Stimulated activated CD4-positive, alpha-beta T cell treated with anti-CD3 and anti-CD28 coated beads, Interleukin-4, amount 100 ng/mL, for 1 hour (primary cell): ENCODE measurements at places on chromosomes 4 and X.

GRCh38 chrX:129719268-129719667, 19.5 kb upstream of the XPNPEP2 start:
- DNase-seq: no peak

- DNase-seq: no peak
Measured at GRCh38 chr4:185783574-185783973, 28.4 kb downstream of the SORBS2 start.

DNA sequence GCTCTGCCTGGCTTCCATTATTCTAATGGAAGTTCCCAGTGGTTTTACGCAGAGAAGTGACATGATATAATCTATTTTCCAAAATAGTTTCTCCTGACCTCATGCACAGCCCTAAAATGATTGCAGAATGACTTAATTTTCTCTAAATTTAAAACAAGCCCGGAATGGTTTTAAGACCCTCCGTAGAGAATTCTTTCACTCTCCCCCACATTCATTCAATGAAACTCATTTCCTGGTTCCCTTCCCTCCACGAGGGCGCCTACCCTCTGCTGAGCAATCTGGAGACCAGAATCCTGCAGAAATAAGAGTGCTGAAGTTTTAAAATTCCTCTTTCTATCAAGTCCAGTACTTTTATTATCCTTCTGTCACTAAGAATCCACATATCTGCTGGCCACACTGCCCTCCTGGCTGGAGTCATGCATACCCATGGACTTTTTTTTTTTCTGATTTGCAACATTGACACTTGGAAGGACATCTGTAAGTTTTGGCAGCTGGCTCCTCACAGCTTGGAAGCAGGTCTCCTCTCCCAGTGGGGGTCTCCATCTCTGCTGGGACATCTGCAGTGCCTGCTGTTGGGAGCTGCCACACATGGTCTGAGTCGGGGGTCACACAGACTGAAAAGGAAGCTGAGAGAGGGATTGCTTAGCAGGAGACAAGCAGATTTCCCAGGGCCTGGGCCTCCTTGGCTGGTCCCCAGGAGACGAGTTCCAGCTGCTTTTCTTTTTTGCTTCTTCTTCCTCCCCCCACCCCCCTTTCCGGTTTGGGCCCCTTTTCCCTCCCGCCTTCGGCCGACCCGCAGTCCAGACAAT, 86.1 kb downstream of the SOWAHB start:
- DNase-seq: no peak

DNA sequence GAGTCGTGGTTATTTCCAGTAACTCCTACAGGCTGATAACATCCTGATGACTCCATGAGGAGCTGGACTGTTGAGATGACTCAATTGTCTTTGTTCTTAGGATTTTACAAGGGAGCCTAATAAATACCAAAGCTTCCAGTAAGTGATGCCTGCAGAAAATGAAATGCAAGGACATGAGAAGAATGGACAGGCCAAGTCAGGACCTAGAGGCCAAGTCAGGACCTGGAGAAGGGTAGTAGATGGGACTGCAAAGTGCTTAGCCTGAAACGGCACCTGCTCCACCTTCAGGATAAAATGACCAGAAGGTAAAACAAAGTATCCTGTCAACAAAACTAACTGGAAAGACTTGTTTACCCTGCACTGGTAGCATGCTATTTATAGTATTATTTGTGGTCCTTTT, 6.4 kb upstream of the SLC10A6 start:
- DNase-seq: no peak

DNA sequence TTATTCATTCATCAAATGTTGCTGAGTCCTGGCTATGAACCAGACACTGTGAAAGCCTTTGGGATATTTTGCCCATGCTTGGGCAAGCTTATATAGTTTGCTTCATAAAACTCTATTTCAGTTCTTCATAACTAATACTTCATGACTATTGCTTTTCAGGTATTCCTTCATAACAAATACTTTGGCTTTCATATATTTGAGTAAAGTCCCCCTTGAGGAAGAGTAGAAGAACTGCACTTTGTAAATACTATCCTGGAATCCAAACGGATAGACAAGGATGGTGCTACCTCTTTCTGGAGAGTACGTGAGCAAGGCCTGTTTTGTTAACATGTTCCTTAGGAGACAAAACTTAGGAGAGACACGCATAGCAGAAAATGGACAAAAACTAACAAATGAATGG, 1.7 kb upstream of the AFP start:
- DNase-seq: no peak

- DNase-seq: no peak
Measured at GRCh38 chr4:48489683-48490011, 405 bp upstream of the ZAR1 start.

GRCh38 chr4:134505511-134505910, 303.9 kb upstream of the PABPC4L start:
- DNase-seq: no peak

- no peak for DNase-seq
Measured at GRCh38 chr4:900721-901120, 31.4 kb downstream of the GAK start.

GRCh38 chrX:67607466-67607865, 63.6 kb downstream of the AR start:
- DNase-seq: no peak

GRCh38 chr4:168380290-168380689, 61.7 kb upstream of the DDX60 start:
- no peak for DNase-seq

DNA sequence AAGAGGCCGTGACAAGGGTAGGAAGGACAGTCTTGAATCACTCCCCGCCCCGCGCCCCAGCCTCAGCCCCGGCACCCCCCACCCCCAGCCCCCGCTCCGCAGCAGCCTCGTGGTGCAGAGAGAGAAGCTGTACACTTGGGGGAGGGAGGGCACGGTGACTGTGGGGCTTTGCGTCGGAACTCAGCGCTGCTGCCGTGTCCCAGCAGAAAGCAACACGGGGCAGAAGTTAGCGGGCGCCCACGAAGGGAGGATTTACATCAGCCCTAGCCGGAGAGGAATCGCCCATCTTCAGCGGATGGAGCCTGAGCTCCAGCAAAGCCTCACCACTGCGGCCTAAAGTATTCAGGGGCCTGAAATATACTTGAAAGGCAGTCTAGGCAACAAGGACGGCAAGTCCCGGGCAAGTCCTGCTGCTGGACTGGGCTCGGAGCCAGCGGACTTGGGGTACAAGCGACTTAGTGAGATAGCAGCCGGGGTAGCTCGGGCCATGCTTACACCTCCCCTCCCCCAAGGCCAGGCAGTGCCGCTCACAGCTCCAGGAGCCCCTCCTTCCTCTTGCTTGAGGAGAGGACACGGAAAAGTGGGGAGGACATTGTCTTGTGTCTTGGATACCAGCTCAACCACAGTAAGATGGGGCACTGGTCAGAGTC, 18.5 kb upstream of the OPN1LW start:
- peak; percentile 5 for DNase-seq

DNA sequence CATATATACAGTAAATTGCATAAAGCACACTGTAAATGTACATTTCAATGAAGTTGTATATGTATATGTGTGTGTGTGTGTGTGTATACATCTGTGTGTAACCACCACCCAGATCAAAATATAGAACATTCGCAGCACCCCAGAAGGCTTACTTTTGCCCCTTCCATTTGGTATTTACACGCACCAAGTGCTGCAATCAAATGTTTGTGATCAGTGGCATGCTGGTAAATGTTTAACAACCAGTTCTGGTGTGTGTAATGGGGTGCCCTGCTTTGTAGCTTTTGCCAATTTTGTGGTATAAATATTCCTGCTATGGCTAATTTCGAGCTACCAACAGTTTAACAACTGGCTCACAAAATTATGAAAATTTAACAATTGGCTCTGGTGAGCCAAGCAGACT, 101.3 kb downstream of the RTL5 start:
- no peak for DNase-seq

GRCh38 chrX:11778230-11778629, 20.2 kb downstream of the MSL3 start:
- DNase-seq: no peak

GRCh38 chr4:160375772-160376452, 1273.0 kb downstream of the RAPGEF2 start:
- DNase-seq: no peak

GRCh38 chr4:153211986-153212728, 7.9 kb downstream of the TRIM2 start:
- DNase-seq: no peak

DNA sequence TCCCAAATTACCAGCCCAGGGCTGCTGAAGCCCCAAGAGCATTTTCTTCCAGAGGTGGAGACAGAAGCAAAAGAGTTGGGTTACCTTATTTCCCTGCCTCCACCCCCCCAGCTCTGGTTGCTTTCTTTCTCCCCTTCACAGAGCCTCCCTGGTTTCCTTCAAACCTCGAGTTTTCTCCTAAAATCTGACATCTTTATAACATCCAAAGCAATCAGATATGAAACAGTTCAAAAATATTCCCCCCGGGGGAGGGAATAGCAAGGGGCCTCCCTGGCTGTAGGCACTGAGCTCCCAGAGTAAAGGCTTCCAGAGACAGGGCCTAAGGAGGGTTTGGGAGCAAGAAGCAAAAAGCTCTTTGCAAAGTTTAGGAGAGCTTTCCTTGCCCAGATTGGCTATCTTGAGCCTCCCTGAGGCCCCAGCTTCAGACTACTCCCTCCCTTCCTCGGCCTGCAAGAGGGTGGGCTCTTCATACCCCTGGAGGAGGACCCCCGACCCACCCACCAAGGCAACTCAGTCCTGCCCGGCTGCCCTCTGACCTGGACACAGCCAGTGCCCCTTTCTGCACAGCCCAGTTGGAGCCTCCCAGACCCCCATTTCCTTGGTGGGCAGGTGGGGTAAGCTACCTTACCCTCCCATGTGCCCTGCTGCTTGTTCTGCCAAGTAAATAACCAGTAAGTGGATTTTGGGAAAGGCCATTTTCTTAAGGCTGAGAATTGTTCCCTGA, 7.6 kb downstream of the MAMLD1 start:
- DNase-seq: no peak

- DNase-seq: no peak
Measured at GRCh38 chr4:88110826-88111225, 47.6 kb downstream of the ABCG2 start.

DNA sequence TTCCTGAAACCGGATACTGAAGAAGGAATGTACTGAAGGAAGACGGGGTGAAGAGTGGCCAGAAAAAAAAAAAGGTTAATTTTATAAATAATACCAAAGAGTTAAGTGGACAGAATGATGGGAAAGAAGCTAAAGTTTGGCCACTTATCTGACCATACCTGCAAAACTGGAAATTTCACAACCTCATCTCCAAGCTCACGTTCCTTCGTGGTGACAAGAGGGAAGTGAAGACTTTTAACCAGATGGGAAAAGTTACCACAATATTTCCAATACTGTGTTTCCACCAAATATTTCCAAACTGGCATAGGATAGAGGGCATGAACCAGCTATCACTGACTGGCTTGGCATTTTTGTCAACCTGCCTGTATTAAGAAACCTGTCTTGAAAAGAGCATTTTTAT, 56.4 kb downstream of the MAML3 start:
- no peak for DNase-seq

- DNase-seq: no peak
Measured at GRCh38 chr4:42050516-42051249, 60.4 kb downstream of the SLC30A9 start.

GRCh38 chr4:119027811-119028210, 107.8 kb upstream of the MYOZ2 start:
- DNase-seq: no peak

DNA sequence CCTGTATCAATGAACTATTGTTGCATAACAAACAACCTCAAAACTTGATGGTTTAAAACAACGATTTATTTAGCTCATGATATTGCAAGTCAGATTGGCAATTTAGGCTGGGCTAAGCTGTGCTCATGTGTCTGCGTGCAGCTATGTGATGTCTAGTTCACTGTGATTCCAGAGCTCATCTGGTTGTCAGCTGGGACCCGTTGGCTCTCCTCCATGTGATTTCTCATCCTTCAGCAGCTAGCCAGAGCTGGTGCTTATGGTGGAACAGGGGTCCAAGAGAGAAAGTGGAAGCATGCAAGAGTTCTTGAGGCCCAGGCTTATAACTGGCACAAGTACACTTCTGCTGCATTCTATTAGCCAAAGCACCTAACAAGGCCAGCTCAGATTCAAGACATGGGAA, 28.8 kb upstream of the TRPC3 start:
- DNase-seq: no peak

DNA sequence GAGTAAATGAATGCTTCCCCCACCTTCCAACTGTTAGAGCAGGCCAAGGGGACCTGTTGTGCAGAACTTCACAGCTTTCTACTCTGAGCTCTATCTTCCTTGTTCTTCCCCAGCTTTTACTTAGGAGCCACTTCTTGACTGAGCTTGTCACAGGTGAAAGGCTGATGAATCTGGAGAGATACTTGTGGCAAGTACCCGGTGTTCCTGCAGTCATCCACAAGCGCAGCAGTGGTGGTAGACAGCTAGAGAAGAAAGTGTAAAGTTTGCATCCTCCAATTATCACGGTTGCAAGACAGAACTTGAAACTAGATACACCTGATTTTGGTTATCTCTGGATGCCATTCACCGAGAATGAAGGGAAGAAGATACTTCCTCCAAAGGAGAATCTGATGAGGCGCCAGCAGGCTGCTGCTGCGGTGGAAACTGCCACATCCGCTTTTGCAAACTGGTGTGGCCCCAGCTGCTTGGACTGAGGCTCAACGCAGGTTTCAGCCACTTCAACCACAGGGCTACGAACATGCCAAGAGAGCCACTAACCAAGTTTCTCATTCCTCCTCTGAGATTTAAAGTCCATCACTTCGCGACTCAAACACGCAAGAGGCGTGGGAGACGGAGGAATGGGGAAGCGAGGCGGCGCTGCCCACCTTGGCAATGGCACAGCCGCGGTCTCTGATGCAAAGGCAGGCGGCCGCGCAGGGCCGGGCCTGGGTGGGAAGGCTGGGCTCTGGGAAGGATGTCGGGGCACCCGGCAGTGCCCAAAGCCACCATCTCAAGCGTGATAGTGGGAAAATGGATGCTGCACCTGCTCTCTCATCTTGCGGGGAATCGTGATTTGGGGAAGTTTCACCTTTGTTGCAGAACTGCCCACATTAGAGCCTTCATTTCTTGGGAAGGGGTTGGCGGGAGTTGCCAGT, 1.3 kb upstream of the FHIP1A start:
- peak; percentile 13 for DNase-seq

DNA sequence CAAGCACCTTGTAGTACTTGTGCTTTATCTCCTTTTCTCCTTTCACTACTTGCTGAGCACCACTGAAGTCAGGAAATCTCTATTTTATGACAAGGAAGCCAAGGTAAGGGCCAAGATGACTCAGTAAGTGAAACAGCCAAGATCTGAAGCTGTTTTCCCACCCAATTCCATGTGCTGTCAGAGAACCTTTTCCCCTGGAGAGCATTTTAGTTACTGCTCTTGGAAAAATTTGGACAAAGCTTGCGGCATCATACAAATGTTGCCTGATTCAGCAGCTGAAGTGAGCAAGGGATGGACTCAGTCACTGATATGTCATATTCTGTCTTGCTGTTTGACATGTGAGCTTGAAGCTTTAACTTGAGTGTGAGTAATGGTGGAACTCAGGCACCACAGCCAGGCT, 391.4 kb downstream of the RAB28 start:
- DNase-seq: no peak

DNA sequence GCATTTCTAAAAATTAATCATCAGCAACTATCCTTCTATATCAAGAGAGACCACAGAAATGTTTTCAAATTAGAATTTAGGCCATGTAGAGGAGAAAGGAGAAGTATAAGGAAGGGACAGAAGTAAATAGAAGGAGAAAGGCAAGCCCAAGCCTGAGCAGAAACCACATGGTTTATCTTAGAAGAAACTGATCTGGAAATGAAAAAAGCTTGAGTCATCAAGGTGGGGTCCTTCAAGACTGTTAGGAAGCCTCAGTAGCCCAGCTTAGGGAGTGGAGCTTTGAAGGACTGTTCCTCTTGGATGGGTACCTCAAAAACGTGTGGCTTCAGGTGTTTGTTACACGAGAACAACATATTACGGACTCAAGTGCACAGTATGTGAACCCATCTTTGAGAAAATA, 4.5 kb downstream of the BMX start:
- no peak for DNase-seq
